NCI-H2227 treated with DMSO at 0.1 percent for 48 hours (cell line): ENCODE measurements at places on chromosomes 16 and 17.
A peak's percentile ranks its signal among the peaks of the same experiment; 100 is the strongest.

GRCh38 chr16:86353948-86354347, 156.4 kb upstream of the FOXF1 start:
- DNase-seq: no peak

DNA sequence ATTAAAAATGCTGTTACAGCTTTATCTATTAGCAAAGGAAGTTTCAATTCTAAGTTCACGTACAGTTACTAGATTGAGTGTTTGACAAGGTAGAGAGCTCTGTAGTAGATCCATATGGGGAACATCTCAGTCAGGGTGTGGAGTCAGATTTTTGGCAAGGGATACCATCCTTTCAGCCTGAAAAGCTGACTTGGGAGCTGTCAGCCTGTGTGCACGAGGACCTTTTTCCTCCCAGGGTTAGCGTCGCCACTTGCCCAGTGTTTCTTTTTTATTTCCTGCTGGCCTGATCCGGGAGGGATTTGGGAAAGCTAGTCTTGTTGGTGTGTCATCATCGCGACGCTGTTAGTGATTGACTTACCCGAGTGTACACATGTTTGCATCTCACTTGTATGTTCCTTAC, 29.5 kb downstream of the WWOX start:
- DNase-seq: no peak

DNA sequence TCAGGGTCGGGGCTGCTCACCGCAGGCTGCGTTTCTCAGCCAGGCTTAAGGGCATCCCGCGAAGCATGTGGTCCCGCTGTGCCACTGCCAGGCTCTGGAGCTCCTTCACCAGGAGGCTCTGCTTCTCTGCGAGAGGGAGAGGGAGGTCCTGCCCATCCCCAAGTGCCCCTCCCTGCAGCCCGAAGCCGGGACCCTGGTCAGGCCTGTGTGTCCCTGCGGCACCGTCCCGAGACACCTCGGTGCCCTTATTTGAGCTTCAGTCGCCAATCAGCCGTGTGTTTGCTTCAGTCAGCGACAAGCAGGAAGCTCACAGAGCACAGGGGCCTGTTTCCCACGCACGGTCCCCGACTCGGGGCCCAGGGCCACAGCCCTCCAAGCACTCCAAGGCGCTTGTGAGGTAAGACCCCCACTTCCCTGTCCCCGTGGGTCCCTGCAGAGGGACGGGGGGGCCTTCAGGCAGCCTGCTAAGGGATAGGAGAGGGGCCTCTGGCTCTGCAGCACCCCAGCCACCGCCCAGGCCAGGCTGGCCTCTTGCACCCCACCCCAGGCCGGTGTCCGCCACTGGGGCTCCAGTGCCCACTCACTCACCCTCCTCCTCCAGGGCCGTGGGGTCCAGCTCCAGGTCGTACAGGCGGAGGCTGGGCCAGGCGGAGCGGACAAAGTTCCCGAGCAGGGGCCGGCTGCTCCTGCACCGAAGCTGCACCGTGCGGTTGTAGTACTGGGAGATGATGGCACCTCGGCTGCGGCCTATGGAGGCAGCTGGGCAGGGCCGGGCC, 3.2 kb downstream of the TMC6 start:
- no peak for DNase-seq

GRCh38 chr17:33371377-33371776, 78.3 kb upstream of the ASIC2 start:
- no peak for DNase-seq

- DNase-seq: no peak
These were observed 98.2 kb downstream of the AXIN2 start for GRCh38 chr17:65463242-65463641.

DNA sequence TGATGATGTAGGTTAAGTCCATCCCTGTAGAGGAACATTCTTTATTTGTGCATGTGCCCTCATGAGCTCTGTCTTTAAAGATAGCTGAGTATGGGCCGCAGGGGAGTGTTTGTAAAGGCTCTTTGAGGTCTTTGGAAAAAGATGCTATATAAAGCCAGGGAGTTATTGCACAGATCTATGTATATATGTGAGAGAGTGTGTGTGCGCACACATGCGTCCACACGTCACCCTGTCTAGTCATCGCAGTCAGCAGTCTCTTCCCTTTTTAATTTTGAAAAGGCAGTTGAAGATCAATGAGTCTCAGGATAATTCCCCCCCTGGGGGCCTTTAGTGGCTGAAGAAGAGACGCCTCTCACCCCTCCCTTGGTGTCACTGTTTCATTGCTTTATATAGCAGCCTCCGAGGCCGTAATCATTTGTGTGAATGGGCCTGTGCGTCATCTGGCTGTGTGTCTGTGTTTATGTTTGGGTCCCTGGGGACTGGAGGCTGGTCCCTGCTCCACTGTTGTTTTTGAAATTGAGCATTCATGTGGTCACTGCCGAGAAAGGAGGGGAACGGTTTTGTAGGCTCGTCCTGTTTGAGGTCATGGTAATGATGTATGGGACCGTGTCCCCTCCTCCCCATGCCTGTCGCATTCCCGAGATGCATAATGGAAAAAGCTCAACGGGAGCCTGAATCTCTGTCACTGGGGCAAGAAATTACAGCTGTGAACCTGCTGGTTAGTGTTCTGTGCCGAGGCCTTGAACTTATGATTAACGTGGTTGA, 143.9 kb downstream of the SNX29 start:
- DNase-seq: peak; percentile 11

DNA sequence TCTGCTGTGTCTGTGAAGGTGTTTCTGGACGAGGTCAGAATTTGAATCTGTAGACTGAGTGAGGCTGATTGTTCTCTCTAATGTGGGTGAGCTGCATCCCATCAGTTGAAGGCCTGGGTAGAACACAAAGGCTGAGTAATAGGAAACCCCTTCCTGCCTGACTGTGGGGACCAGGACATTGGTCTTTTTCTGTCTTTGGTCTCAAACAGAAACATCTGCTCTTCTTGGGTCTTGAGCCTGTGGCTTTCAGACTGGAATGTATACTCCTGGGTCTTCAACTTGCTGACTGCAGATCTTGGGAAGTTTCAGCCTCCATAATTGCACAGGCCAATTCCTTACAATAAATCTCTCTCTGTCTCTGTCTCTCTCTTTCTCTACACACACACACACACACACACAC, 19.6 kb upstream of the LRRC75A start:
- no peak for DNase-seq

GRCh38 chr17:4750606-4751005, 10.9 kb upstream of the CXCL16 start:
- no peak for DNase-seq

DNA sequence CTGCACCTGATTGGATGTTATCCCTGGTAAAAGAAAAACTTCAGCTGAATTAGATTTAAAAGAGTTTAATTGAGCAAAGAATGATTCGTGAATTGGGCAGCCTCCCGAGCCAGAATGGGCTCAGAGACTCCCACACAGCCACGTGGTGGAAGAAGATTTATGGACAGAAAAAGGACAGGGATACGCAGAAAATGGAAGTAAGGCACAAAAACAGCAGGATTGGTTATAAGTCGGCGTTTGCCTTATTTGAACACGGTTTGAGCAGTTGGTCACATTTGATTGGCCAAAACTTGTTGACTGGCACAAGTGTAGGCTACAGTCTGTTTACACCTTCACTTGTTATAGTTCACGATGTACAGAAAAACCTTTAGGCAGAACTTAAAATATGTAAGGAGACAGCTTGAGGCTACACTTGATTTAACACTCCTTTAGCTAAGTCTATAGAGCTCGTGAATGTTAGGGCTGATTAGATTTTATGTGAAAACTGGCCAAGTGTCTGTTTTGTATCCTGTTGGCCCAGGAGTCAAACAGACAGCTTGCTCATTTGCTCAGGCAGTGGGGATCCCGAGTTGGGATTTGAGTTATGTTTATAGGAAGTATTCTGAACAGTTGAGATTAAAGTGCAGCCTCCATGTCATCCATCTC, 119.5 kb upstream of the SHISA6 start:
- DNase-seq: no peak

GRCh38 chr17:37650419-37651003, 7.3 kb upstream of the DDX52 start:
- no peak for DNase-seq

GRCh38 chr17:76154936-76155845, 14.1 kb upstream of the FOXJ1 start:
- no peak for DNase-seq

DNA sequence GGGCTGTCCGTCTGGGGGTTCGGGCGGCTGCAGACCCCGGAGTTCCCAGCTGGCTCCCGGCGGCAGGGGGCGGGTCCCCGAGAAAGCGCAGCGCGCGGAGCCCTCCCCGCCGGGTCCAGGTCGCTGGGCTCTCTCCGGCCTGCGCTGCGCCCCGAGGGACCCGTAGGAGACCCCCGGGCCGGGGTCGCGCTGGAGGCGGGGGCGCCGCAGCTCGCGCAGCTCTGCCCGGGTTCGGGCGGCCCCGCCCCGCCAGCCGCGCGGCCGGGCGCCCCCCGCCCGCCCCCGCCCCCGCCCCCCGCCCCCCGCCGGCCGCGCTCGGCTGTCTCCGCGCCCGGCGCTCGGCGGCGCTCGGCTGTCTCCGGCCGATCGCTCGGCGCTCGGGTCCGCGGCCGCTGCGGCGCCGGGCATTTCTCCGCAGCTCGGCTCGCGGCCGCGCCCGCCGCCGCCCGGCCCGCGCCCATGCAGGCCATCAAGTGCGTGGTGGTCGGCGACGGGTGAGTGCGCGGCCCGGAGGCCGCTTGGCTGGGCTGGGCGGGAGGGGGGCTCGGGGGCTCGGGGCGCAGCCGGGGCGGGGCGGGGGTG, at the start of gene RAC3:
Gene RAC3 (plus strand): TSS at position 376 of the 582 bp plus-strand sequence. CDS start 84 bp downstream, at position 460.
- DNase-seq: peak; percentile 28

DNA sequence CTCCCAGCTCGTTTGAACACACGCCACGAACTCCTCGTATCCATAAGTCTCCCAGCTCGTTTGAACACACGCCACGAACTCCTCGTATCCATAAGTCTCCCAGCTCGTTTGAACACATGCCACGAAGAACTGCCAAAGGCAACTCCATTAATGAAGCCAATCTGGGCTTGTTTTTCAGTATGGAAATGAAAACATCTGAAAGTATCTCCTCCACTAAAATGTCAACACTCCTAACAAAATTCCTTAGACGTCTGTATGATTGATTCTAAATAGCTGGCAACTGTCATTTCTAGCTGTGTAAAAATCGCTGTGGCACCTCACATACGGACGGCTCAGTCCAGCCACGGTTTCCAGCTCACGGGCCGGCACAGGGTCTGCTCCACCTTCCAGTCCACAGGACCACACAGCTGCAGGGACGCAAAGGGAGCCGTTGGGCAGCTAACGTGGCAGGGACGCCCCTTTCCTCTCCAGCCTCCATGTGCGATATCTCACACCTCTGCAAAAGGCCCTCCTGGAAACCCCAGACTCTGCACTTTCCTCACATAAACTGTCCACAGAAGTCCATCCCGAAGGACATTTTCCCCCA, 67.1 kb upstream of the METRNL start:
- no peak for DNase-seq

- no peak for DNase-seq
These were observed 209.0 kb downstream of the NTN1 start for GRCh38 chr17:9230346-9230745.

GRCh38 chr16:8866118-8866883, 2.5 kb downstream of the CARHSP1 start:
- DNase-seq: peak; percentile 78

DNA sequence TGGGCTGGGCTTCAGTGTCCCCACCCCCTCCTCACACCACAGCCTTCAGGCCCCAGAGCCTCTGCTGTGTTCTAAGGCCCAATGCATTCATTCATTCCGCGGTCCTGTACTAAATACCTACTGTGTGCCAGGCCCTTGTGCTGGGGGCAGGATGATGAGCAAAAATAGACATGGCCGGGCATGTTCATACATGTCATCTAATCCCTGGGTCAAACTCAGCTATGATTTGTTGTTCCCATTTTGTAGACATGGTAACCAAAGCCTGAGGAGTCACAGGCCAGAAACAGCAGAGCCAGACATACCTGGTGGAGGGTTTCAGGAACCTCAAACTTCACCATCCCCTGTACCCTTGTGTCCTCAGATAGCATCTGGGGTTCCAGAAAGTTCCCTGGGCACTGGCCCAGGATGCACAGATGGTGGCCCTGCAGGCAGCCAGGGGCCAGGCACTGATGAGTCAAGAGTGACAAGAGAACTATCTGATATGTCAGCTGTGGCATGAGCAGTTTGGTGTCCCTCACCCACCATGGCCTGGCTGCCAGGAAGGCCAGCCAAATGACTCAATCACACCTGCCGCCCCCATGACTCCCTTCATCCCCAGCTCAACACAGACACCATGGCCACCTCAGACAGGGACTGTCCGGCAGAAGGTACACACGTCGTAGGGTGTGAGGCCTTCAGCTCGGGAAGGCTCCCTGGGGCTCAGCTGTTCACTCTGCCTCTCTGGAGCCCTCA, 2.7 kb upstream of the RRAD start:
- DNase-seq: no peak

- no peak for DNase-seq
These were observed 195.5 kb downstream of the COPRS start for GRCh38 chr17:31663576-31663975.

- no peak for DNase-seq
These were observed 4.4 kb downstream of the CD19 start for GRCh38 chr16:28935924-28936783.

DNA sequence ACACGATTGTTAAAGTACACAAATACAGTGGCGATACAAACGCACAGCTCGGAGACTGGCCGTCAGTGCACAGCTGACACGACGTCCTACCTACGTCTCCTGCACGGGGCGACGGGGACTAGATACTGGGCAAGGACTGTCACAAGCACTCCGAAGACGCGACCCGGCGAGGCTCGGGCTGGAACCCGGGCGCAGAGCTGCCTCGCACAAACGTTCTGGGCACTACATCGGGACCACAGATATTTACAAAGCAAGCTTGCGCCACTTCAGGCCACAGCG, 13.8 kb downstream of the SLC16A3 start:
- no peak for DNase-seq

- peak; percentile 70 for DNase-seq
These were observed 5.9 kb downstream of the PAM16 start for GRCh38 chr16:4344983-4345835.

DNA sequence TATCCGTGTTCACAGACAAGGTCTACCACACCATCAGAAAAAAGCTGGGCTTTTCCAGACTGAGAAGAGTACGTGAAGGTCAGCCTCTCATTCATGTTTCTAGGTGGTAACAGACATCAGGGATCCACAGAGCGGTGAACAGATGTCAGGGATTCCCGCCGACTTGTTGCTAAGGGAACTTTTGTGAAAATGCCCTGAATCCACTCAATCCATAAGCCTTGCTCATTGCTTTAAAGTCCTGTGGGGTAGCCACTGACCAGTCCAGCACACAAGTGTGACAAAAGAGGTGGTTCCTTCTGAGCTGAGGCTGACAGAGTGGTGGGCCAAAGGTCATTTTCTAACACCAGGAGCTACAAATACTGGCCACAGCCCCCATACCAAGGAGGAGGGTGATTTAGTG, 5.9 kb downstream of the GAS7 start:
- DNase-seq: no peak
